Hindlimb muscle (tissue), 1 donor: ENCODE measurements at places on chromosomes 5 and 9.

DNA sequence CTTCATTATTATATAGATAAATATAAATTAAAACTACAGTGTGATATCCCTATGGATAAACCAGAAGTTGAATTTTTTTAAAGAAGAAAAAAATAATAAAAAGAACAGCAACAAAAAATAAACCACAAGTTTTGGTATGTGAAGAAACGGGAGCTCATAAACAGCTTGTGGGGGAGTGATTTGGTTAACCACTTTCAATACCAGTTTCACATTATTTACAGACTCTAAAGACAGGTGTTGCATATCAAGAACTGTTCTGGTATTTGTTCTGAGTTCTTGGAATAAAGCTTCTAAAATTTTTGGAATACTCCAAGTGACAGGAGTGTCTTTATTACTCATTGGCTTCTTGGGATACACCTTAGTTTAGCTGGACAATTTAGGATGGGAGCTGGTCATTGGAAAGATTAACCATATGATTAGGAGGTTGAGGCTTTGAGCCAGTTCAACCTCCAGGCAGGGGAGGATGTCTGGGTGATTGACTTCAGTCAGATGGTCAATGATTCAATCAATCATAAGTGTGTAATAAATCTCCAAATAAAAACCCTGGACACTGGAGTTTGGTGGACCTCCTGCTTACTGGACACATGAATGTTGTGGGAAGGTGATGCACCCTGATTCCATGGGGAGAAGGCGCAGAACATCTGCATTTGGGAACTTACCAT, 2223.1 kb upstream of the C9orf72 start:
- no peak for DNase-seq

DNA sequence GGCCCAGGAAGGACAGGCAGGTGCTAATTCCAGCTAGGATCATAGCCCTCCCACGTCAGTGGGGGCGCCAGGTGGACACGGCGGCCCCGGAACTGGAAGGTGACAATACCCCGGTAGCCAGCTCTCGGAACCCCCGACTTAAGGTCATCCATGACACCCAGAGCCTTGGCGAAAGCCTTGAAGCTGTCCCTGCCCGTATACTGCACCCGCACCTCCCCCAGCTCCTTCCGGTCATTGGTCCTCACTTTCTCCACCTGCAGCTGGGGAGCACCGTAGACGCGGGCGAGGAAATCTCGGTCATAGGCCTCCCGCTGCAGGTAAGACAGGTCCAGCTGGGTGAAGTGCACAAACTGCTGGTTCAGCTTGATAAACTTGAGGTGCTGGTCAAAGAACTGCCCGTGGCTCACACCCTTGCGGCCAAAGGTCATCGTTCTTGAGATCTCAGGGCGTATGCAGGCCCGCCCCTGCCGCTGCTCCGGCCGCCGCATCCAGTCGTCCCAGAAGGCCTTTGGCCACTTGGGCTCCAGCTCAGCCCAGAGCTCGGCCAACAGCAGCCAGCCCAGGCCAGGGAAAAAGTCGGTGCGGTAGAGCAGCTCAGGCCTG, 10.9 kb downstream of the MGAT1 start:
- DNase-seq: no peak

- no peak for DNase-seq
Measured at GRCh38 chr5:34550964-34551363, 105.2 kb upstream of the RAI14 start.

- no peak for DNase-seq
Measured at GRCh38 chr5:9544056-9544455, 1.8 kb downstream of the SEMA5A start.

- DNase-seq: no peak
Measured at GRCh38 chr5:71615809-71616208, 28.7 kb downstream of the MCCC2 start.

DNA sequence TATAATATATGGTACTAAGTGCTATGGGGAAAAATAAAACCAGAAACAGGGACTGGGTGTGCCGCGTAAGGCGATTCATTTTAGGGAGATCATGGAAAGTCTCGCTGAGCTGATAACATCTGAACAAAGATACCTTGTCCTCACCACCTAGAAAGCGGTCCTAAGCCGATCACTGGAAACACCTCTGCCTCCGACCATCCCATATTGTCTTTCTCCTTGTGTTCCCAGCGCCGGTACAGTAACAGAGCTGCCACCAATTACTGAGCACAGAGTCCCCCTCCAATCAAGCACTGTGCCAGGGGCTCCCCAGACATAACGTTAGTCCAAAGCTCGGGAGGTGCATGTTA, 704 bp downstream of the CCDC112 start:
- no peak for DNase-seq

DNA sequence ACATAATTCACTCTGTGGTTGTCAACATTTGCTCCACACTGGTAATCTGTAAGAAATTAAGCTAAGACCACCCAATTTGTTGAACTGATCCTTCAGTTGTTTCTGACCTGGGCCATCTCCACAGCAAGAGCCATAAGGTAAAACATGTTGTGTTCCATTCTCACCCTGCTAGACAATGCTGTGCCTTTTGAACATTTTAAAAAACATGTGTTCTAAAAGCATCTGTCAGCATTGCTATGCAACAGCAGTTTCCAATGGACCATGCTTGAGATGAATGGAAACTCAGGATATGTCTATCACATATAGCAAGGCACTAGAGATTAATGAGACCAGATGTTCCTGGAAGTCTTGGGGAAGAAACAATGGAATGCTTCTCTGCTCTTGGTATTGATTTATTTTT, 455.1 kb upstream of the RGMB start:
- DNase-seq: peak; percentile 31

DNA sequence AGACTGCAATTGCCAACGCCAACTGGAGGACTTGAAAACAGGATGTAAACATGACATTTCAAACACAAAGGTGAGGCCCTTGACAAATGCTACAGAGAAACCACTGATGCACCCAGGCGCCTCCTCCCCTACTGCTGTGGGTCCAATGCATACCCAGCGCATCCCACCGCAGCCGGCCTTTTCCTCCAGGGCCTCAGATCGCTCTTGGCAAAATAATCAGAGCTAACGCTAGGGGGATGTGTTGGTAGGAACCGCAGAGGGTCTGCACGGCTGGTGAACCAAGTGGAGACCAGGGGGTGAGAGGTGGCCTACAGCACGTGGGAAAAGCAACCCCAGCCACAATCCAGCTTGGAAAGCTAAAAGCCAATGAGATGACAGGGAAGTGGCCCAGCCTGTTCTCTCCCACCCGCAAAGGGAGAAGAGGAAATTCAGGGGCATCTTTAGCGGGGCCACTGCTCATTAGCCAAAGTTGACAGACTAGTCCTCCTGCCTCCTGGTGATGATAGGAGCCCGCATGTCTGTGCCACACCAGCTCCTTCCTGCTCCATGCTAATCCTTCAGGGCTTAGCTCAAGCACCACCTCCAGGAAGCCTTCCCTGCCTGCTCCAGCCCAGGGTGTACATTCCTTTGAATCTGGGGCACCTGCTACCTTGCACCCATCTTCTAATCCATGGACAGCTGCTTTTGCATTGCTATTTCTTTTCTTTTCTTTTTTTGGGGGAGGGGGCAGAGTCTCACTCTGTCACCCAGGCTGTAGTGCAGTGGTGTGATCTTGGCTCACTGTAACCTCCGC, 5.9 kb downstream of the FAM163B start:
- no peak for DNase-seq

DNA sequence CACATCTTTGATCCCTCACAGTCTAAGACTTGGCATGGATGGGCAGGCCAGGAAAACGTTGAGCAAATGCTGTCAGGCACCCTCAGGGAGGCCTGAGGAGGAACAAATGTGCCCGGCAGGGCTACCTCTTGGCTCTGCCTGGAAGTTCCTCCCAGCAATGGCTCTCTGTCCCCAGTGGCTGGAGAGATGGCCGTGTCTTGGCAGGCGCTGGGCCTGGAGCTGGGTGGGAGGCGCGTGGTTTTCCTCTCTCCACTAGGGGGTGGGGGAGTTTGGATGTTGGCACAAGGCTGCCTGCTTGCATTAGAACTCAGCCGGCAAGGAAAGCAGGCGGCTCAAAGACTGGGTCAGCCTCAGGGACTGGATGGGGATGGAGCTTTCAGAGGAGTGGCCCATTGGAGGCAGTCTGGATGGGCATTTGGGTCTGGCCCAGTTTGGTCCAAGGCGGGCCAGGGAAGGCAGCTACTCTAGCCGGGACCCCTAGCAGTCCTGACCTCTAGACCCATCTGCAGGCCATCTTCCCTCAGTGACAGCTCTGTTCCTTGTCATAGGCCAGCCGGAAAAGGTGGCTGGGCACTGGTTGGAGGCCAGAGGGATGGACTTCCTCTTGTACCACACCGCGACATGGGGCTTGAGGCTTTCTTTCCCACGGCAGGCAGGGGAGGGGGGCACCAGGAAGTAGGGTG, 68.2 kb upstream of the STC2 start:
- DNase-seq: no peak

GRCh38 chr9:12441506-12441905, 251.7 kb upstream of the TYRP1 start:
- DNase-seq: no peak
